Karpas-422 (cell line): ENCODE measurements at places on chromosomes 6 and 20.

GRCh38 chr6:18488526-18489270 is 101.5 kb downstream of the RNF144B start:
- DNase-seq: no peak

GRCh38 chr6:25874822-25875562 is 949 bp upstream of the SLC17A3 start:
- no peak for DNase-seq

GRCh38 chr6:44771647-44772415 is 384.3 kb downstream of the CDC5L start:
- no peak for DNase-seq

- DNase-seq: no peak
Measured at GRCh38 chr20:11588875-11589274, 328.8 kb upstream of the BTBD3 start.

DNA sequence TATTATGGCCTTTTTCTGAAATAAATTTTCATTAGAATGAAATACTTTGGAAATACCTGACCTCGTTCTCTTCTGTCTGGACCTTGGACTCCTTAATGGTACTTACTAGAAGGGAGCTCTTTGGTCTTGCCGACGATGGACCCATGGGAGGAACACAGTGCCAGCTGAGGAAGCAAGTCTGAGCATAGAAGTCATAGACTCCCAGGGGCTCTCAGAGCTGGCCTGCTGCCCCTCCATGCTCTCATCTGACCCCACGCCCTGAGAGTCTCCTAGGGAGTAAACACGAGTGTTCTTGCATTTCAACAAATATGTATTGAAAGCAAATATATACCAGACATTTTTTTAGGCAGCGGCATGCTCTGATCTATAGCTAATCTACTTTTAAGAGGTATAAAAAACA is 87.8 kb downstream of the PLEKHG1 start:
- no peak for DNase-seq

DNA sequence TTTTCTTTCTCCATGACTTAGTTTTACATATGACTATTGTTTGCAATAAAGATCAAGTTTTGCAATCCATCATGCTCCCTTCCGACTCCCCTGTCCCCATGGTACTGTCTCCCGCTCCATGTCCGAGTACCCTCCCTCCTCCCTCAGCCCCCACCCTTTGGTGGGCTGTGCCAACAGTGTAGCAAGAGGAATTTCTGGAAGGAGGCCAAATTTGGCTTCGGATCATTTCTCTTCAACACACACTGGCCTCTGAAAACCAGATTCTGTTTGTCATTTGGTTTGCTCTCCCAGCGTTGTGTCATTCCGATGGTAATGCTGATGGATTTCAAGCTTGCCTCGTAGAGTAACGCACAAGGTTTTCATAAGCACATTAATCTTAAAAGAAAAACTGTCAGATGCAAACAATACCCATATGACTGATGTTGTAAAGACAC is 22.9 kb upstream of the PAX1 start:
- DNase-seq: no peak

DNA sequence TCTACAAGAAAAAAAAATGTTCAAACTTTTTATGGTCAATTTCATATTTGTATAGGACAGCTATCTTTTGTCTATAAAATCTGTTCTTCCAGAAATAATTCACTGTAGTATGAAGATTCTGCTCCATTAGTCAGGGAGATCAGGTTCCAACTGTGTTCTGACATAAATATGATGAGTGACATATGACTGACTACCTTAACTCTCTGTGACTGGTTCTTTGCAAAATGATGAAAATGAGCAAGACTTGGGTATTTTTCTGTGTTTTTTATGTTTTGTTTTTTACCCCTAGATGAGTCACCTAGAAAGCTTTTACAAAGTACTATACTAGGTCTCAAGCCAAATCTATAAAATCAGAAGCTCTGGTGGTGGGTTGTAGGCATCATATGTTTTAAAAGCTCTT is 229.6 kb downstream of the MMUT start:
- no peak for DNase-seq

- DNase-seq: no peak
Measured at GRCh38 chr20:49411221-49411925, 71.1 kb downstream of the KCNB1 start.

- DNase-seq: no peak
Measured at GRCh38 chr6:45155341-45155894, 172.7 kb upstream of the RUNX2 start.

DNA sequence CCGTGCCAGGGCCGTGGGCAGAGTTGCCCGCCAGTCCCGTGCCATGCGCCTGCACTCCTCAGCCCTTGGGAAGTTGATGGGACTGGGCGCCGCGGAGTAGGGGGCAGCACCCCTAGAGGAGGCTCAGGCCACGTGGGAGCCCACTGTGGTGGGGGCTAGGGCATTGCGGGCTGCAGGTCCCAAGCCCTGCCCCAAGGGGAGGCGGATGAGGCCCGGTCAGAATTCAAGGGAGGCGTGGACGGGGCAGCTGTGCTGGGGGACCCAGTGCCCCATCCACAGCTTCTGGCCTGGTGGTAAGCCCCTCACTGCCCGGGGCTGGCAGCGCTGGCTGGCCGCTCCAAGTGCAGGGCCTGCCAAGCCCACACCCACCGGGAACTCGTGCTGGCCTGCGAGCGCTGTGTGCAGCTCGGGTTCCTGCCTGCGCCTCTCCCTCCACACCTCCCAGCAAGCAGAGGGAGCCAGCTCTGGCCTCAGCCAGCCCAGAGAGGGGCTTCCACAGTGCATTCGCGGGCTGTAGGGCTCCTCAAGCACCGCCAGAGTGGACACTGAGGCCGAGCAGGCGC is 317.8 kb downstream of the HAO1 start:
- DNase-seq: no peak

DNA sequence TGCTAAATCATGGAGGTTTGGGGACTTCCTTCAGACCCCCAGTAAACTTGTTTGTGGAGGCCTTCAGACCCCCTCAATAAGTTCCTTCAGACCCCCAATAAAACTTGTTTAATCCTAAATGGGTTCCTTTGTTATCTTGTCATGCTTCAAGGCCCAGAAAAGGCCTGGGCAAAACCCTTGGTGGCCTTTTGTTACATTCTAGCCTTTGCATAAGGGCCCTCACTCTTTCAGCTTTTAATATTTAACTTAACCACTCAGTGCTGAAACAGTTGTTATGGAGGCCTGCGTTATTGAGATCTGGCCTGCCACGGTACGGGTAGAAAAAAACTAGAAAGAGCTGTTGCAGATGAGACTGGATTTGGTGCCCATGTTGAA is 4.3 kb upstream of the DYNLRB1 start:
- no peak for DNase-seq

DNA sequence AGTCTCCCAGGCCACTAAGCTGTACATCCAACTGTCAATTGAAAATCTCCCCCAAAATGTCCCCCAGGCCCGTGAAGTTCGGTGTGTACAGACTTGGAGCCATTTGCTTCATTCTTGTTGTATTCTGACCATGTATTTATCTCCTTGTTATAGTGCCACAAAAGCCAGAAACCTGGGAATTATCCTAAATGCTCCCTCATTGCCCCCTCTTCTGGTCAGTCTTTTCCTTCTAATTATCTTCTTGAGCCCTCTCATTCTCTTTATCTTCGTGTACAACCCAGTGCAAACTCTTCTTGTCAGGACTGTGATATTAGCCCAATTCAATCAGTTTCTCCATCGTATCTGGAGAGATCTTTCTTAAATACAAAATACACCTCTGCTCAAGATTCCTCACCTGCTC is 64.7 kb downstream of the RFX6 start:
- DNase-seq: no peak

GRCh38 chr6:109059153-109059552 is 35.5 kb downstream of the SESN1 start:
- no peak for DNase-seq

DNA sequence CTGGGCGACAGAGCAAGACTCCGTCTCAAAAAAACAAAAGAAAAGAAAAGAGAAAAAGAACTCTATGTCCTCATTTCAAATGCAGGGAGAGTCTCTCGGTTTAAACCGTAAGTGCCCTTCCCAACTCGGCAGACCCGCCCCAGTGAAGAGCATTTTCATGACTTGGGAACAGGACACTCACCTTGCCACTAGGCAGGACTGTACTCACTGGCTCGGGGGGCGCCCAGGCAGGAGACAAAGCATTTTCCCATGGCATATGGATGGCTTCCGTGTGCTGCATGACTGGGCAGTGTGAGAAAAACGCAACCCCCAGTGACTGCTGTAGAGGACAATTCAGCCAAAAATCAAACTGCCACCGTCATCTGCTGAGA is 23.7 kb upstream of the MRGBP start:
- no peak for DNase-seq

GRCh38 chr20:10715035-10715434 is 41.2 kb upstream of the JAG1 start:
- no peak for DNase-seq

- DNase-seq: no peak
Measured at GRCh38 chr6:125968493-125968892, 11.9 kb downstream of the HINT3 start.

DNA sequence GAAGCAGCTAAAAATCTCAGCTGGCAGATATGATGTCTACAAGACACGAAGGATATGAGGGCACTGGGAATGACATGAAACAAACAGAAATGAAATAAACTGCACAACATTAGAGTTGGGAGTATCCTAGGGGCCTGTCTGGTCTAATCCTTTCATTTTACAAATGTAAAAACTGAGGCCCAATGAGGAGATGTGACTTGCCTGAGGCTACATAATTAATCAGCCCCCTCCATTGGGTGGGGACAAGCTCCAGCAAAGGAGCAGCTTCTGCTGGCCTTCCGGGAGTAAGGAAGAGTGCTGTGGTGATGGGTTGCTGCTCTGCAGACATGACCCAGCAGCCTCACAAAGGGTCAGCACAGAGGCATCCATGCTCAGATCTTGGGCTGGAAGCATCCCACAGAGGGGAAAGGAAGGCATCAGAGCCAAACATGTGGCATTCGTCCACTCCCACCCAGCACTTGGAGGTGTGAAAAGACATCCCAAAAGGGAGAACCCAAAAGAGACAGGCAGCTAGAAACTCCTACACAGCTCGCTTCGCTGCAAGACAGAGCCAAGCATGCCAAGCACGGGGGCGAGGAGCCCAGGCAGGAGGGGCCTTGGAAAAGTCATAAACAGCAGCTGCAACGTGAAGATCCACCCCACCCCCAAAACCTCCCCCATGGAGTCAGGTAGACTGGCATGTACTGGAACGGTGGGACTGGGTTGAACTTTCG is 183.7 kb downstream of the UNC5CL start:
- DNase-seq: no peak

DNA sequence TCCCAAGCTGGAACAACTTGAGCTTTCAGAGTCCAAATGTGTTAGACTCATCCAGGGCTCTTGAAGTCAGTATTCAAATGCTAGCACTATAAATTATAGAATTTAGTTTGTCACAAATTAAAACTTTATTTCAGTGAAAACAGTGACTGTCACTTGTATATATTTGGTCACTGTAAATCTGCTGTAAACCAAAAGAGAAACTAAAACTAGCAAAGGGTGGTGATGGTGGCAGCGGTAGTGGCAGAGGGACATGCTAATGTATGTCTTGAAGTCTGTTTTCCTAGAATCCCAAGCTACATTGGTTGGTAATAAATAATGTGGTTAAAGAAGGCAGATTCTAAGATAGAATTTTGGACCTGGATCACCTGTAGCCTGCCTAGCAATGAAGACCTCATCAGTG is 140.4 kb upstream of the CENPW start:
- no peak for DNase-seq
